ENCODE measurements at places on chromosomes 2 and 18.

DNA sequence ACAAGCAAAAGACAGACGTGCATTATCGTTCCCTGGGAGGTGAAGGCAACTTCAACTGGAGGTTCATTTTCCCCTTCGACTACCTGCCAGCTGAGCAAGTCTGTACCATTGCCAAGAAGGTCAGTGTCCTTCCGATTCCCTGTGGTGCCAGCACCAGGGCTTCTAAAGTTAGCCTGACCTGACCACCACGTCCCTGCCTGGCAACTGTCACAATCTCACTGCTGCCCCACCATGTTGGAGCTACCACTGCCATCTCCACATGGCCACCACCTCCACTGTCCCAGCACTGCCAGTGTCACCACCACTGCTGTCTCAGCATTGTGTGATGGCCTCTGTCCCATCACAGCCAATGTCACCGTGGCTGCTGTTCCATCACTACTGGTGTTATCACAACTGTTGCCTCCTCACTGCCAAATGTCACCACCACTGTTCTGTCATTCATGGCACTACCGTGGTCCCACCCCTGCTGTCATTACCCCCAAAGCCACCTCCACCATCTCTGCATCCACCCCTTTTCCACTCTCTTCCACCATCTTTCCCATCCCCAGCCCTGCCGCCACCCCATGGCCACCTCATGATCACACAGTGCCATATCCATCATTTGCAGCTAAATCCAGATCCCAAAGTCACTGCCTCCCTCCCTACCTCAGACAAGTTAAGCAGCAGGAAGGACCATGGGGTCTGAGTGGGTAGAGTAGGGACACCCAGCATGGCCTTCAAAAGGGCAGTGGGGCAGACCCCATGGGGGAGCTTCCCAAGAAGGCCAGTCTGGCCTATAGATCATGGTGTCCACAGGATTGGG, 216.5 kb downstream of the DYSF start:
- DNase-seq = no peak

DNA sequence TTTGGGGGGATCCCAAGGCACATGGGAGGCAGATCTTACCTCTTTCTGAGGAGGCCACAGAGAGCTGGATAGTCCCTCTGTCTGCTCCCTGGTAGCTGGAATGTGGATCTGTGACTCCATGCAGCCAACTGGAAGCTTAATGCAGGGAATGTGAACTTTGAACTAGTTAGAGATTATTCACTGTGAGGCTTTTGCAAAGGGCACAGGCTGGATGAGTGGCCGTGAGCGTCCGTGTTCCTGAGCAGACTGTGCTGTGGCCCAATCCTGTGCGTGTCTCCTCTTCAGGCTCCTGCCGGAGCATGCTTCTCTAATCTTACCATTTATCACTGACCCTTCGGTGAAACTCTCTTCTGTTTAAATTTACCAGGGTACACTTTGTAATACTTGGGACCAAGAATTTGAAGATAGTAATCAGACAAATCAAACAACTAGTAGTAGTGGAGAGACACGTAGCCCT, 187.6 kb downstream of the PTPRM start:
- no peak for DNase-seq

DNA sequence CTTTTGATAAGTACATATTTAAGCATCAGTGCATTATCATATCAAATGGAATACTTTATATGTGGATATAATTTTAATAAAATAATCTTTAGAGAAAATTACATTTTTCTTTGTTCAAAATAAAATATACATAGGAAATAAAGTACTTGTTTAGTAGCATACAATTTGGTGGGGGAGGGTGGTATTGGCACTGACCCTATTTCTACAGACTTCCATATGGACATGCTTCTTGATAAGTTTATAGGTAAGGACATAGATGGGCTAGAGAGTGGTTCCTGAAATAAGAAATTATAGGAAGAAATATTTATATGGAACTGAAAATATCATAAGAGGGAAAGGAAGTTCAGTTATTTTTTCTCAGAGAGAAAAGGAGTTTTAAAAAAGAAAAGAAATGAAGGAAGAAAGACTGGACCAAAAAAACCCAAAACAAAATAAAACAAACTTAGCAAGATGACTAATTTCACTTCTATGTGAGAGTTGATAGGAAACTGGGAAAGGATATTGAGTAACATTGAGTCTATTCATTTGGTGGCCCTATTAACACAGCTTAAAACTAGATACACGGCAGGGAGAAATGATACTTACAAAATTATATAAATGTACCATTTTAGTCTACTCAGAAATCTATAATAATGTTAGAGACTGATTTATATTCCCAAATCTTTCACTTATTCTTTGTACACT, 505.9 kb downstream of the ERBB4 start:
- DNase-seq = no peak

DNA sequence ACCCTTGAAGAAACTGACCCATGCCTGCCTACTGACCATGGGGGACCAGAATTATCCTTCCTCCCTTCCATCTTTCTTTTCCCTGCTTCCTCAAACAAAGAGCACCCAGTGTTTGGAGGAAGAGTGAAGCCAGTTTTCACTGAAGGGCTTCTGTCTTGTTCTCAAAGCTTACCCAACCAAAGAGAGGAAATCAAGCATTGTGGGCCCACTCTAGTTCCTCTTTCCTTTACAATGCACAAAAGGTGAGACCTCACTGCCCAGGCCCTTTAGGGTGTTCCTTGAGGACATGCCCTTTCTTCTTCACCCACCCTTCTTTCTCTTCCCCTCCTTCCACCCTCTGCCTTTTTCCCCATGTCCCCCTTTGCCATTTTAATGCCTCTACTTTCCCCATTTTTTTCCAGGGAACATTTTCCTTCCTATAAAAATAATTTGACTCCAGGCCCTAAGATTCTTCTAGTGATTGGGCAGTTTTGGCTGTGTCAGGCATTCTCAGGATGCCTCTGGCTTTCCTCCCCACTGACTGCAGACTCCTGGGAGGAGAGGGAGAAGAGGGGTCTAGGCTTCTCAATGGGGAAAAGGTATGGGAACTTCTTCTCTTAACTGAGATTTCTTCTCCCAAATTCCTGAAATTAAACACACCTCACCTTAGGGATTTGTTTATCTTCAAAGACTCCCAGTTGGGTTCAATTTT, 126.6 kb upstream of the RMDN2 start:
- no peak for DNase-seq

GRCh38 chr2:37323781-37324535, 675 bp downstream of the PRKD3 start:
- DNase-seq = no peak

DNA sequence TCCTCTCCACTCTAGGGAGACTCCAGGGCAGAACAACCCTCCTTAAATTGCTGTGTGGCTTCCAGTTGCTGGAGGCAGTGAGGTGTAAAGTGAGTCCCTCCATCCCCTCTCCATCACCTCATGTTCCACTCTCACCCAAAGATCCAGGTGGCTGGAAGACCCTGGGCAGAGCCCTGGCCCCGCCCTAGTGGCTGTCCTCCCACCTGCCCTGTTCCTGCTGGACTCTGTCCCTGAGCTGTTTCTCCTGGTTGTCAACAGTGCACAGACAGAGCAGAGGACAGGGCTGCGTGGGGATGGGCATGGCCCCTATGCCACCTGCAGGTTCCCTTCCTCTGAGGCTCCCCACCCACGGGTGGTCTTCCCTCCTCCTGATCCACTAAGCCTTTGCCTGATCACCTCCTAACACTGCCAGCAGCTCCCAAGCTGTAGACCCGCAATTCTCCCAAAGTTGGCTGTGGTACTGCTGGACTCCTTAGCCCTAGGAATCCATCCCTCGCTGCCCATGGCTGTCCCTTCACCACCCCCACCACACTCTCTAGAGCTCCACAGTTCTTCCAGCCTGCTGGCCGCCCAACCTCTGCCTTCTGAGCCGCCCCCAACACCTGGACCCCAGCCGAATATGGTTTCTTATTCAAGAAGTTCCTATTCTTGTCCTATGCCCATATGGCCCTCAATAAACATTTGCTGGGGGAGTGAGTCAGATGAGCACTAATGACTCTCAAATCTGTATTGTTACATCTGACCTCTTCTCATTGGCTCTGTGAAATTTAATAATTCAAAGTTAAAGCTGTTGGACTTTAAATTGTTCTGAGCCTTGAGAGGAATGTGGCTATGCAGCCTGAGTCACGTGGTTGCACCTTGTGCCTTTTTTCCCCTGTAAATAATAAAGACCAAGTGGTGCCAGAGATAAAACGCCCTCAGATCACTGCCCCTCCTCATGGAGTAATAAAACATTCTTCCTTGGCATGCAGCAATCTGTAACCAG, 260.0 kb upstream of the HS6ST1 start:
- DNase-seq = no peak

DNA sequence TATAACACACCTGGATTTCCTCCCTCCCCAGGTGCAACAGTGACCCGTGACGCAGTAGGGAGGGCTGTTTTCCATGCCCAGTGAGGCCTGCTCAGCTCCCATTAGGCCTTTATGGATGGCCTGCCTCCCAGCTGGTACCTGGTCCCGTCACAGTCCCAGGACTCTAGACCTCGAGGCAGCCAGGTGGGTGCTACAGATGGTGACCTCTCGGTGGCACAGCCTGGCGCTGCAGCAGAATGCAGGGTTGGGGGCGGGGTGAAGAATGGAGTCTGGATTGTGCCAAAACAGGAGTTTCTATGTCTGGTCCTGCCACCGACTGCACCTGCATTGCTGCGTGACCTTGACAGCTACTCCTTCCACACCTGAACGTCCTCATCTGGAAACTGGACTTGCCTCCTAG, 18.0 kb upstream of the YWHAQ start:
- DNase-seq = no peak

GRCh38 chr2:215430528-215431187, 5.2 kb downstream of the FN1 start:
- no peak for DNase-seq

DNA sequence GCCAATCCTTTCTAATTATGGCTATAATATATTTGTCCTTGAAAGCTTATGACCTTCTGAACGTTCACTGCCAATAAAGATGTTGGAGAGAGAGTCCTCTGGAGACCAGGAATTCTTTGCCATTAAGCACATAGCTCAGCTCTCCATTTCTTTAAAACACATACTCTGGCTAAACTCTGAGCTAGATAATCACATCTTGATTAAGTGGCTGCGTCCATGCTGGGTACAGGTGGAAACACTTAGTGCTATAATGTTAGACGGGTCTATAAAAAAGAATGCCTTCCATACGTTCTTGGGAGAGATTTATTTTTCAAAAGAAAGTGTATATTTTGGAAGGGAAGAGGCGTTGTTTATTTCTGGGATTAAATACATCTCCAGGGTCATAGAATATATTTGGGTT, 314.5 kb downstream of the LPIN1 start:
- no peak for DNase-seq
